ENCODE measurements at places on chromosomes 6 and 20.

DNA sequence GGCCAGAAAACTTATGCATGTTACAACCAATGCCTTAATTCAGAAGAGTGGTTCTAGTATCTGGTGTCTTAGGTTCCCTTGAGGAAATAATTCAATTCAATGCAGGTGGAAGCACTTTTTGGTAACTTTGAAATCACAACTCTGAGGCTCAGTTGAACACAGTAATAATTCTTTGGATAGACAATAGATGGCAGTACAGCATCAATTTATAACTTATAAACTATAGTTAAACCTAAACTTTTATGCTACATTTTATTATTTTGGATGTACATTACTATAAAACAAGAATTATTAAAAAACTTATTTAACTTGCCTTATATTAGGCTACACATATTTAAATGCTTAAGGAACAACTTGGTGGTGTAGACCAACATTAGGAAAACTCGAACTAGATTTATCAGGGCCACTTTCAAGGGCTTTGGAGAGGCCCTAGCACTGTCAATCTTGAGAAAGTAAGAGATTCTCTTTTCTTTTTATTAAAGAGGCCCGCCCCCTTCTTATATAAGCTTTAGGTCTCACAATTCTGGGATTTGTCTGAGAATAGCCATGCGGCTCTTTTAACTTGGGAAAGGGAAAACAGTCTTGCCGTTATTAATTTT is 85.9 kb downstream of the CRYBG1 start:
- no peaks in the 10 kb centered on the region for H3K27me3 ChIP-seq
- no peak overlapping the region for H3K27ac ChIP-seq
- H3K4me1 ChIP-seq: no peaks in the 10 kb centered on the region
- no peaks in the 10 kb centered on the region for H3K36me3 ChIP-seq
- H3K4me3 ChIP-seq: no peak overlapping the region

GRCh38 chr6:101845172-101845571 is 451.7 kb downstream of the GRIK2 start:
- H3K4me1 ChIP-seq: no peaks in the 10 kb centered on the region
- H3K4me3 ChIP-seq: no peak overlapping the region
- H3K36me3 ChIP-seq: no peaks in the 10 kb centered on the region

- no peak overlapping the region for H3K27ac ChIP-seq
- H3K27me3 ChIP-seq: no peaks in the 10 kb centered on the region
- DNase-seq: no peak
- H3K4me1 ChIP-seq: no peaks in the 10 kb centered on the region
- no peak overlapping the region for H3K4me3 ChIP-seq
- no peaks in the 10 kb centered on the region for H3K36me3 ChIP-seq
These were observed 57.1 kb downstream of the SNAI1 start for GRCh38 chr20:50039706-50040431.

- H3K4me1 ChIP-seq: no peaks in the 10 kb centered on the region
- H3K27me3 ChIP-seq: no peaks in the 10 kb centered on the region
- no peaks in the 10 kb centered on the region for H3K36me3 ChIP-seq
- no peak overlapping the region for H3K27ac ChIP-seq
- DNase-seq: no peak
These were observed 30.8 kb downstream of the IL20RA start for GRCh38 chr6:137013738-137014602.

Data from pancreas (tissue), 10 donors.